ELR (cell line): ENCODE measurements at places on chromosomes 3 and 15.

DNA sequence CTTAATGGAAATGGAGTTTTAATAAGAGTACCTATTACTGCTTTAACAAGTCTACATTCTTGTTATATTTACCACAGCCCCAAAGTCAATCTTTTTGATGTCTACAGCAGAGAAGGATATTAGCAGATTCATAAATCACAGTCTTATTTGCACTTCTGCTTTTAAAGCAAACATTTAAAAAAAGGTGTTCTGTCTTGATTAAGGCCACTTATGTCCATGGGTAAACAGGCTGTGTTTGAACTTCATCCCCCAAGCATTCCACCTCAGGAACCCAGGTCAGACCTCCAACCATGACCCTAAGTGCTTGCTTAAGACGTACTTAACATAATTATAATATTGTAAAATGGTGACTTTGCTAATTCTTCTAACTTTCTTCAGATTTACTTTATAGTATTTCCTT lies 113.4 kb downstream of the CMSS1 start:
- DNase-seq = no peak

DNA sequence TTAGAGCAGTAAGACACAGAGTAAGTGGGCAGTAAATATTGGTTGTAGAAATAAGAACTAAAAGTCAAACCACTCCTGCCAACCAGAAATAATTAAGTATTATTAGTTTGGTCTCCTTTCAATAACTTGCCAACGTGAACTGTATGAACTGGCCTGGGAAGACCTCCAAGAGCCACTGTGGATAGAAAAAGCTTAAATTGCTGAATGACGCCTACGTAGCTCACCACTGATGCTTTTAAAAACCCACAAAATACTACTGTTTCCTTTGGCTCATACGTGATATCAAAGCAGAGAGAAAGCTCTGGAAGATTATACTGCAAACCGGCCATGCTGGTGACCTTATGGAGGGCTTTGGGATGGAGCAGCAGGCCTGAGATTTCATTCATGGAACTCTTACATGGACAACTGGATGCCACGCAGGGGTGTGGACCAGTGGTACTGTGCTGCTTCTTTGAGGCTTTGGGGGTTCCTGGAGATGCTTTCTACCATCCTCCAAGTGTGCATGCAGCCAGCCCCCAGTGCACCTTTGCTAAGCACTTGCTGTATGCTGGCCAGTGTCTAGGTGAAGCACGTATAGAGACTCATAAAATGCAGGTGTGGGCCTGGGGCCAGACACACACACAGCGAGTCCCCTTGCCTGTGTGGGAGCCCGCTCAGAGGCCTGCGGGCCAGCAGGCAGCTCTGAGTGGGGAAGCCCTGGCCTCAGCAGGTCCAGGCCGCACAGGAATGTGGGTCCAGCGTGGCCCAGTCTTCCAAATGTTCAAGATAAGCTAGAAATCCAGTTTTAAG lies 66.8 kb downstream of the ABTB1 start:
- DNase-seq = no peak

DNA sequence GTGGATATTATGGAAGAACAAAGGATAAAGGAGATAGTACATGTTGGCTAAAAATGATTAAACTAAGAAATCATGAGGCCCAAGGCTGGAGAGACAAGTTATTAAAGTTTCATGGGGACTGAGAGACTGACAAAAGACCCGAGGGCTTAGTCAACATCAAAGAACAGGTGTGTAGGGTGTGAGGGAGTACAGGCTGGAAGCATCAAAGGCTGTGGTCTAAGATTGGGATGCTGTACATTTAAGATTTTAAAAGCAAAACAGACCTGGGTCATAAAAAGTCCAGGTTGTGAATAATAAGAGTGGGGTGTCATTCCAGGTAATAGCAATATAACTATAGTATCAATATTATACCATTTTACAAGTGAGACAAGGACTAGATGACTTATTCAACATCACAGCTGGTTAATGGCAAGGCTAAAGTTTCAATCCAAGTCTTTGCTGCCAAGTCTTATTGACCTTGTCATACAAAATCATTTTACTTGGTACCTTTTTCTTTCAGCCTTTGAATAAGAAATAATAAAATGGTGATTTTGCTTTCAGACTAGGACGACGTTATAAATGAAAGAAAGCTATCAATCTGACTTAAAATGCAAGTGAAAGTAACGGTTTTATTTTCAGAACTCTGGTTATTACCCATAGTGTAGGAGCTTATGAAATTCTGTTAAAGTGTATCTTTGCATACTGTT lies 211.6 kb downstream of the TNIK start:
- no peak for DNase-seq

- DNase-seq = no peak
These were observed 1.2 kb upstream of the ADAMTSL3 start for GRCh38 chr15:83652626-83653204.

DNA sequence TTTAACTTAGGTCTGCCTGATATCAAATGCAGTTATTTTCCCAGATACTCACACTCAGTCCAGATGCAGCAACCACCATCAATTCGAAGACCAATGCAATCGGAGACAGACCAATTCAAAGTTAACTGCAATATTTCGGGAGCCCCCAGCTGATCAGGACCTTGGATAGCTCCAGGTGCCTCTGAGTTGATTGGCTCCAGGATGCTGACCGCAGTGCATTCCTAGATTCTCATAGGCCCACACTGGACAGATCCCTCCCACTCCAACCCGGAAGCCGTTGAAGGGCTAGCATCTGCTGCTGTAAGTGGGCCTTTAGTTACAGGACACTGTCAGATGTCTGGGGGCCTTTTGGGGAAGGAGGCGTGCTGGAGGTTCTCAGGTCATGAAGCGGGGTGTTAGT lies 89.5 kb upstream of the ATP2B2 start:
- DNase-seq = peak; percentile 70

DNA sequence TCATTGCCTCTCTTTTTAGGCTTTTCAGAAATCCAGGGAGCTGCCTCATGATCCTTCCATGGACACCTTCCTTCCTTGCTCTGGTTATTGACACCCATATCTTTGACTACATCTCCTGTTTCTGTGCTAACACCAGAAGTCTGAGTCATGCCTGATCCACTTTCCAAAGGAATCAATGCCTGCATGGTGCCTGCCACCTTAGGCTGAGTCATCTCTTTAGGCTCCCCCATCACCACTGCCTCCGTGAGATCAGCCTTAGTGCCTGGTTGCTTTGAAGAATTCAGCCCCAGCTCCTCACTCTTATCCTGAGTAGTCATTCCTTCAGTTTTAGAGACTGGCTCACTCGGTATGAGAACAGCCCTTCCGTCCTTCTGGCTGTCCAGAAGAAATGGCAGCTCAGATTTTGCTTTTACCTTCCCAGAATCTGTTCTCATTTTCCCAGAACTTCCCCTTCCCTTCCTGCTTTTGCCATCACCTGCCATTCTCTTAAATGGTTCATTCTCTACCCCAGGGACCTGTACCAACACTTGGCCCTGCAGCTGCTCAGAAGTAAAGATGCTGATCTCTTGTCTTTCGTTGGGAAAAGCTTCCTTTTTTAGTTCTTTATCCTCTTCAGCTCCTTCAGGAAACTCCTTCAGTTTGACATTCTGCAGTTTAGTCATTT lies 105.3 kb downstream of the MAP4 start:
- peak; percentile 98 for DNase-seq

- peak; percentile 65 for DNase-seq
These were observed 77.3 kb downstream of the NFKBIZ start for GRCh38 chr3:101926594-101927105.

GRCh38 chr15:67690936-67691335 lies 134.4 kb upstream of the SKOR1 start:
- DNase-seq = peak; percentile 40
